Kidney epithelial cell (primary cell): ENCODE measurements at places on chromosomes 12 and 14.

- DNase-seq, result no peak
Observed at GRCh38 chr14:72404106-72404774, 472.0 kb downstream of the RGS6 start.

DNA sequence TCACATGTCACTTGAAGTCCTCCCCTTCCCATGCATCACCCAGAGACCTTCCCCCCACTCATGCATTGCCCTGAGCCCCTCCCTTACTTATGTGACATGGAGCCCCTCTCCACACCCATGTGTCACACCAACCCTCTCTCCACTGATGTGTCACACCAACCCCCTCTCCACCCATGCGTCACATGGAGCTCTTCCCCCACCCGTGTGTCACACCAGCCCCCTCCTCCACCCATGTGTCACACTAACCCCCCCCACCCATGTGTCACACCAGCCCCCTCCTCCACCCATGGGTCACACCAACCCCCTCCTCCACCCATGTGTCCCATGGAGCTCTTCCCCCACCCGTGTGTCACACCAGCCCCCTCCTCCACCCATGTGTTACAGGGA lies 30.4 kb downstream of the RTL1 start:
- DNase-seq, result no peak

DNA sequence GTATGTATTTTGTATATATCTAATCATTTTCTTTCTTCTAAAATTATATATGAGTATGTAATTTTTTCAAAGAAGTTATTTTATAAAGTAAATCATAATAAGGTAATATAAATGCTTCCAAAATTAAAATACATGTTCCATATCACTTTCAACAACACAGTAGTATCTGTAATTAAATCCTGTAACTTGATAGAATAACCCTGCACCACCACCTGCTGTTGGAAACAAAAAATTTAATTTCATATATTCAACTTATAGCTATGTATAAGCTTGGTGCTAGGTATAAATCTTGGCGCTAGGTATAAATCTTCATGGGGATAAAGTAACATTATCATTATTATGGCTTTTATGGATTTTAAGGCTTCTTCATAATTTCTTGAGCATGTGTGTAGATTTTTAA lies 149.7 kb upstream of the DCN start:
- DNase-seq, result no peak

GRCh38 chr14:50740856-50741255 lies 72.8 kb upstream of the SAV1 start:
- DNase-seq, result no peak

DNA sequence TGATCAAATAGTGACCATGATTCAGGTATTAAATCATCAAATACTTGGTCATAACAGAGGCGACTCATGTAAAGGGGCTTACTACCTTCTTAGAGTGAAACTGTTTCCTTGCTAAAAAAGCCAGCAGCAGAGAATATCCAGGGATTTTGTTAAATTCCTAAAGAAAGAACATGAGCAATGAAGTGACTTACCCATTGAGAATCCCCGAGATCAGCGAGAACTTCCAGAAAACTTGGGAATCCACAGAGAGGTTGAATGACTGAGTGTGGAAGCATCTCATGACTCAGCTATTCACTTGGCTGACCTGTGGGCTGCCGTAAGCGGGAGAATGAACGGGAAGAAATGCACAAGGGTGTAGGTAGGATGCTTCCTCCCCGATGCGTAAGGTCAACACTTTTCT lies 85.3 kb upstream of the KCNA1 start:
- DNase-seq, result peak; percentile 83

DNA sequence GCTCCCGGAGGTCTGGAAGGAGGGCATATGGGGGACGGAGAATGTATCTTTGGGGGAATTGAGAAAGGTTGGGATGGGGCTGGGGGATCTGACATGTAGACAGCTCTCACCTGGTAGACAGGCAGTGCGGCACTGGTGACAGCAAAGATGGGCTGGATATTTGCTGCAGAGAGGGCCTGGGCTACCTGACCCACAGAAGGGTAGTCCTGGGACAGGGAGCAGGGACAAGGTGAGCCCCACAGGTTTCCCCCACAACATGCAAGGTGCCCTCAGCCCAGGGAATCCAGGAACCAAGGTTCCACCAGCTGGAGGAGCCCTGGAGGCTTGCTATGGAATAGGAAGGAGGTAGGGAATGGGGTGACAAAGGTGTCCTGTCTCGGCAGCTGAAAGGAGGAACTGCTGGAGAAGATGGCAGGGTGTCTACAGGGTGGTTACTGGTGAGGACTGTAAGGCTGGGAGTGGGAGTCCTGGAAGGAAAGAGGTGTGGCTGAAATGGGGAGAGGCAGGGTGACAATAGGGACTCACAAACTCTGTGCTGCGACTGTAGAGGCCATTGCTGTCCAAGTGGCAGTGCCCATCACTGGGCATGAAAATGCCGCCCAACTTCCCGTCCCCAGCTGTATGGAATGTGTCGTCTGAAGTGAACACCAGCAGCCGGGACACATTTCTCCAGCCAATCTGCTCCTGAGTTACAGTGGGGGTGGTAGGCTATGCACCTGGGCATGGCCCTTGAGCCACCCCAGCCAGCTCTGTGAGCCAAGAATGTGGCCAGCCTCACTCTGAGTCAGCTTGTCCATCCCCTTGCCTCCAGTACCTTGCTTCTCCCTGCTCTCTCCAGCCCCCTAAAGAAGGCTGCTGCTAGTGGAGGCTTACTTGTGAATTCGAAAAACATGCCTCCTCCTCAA lies 11.3 kb downstream of the ITGB7 start:
- DNase-seq, result no peak

- no peak for DNase-seq
Observed at GRCh38 chr12:59452746-59453145, 143.1 kb upstream of the SLC16A7 start.

DNA sequence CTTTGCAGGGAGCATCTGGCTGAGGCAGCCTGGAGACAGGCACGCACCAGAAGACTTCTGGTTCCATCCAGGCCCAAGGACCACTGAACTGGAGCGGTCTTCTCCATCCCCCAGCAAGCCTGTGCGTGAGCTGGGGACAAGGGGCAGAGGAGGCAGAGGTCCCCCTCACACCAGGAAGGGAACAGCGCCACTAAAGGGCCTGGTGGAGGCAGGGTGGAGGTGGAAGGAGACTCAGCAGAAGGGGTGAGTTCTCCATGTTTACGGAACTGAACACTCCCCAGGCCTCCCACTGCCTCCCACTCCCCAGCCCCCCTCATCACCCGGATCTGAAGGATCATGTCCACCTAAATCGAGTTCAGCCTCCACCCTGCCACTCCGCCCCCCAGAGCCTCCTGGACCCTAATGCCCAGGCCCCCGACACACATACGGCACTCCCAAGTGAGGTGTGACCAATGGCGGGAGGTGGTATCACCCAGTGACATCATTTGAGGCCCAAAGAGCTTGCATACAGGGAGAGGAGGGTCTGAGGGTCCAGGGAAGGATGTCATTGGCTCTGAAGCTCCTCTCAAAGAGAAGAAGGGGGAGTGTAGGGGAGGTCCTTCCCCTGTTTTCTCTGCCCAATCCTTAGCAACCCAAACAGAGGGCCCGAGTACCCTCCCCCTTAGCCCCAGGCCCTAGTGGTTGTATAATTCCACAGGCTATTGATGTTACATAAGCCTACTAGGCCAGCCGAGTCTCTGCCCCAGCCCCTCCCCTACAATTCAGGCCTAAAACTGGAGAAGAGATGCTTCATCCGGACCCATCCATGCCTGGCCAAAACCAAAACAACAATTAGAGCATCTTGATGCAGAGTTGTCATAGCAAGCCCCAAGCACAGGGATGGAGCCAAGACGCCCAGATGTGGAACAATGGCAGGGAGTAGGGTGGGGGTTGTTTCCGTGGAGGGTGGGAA lies 1.0 kb downstream of the FAIM2 start:
- DNase-seq, result no peak

DNA sequence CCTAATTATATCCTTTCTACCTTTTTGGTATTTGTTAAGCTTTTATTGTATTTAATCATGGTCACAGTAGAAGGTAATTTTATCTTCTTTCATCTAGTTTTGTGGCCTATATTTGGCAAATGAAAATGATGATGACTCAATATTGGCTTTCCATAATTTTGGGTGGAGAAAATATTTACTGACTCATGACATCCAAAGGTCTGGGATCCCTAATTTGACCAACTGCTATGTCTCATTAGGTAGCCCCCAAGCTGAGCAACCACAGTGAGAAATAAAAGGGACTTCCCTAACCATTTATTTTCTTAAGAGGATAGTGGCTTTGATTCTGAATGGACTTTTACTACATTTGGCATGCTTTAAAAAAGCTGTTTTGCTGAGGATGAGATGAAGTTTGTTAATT lies 289.5 kb downstream of the RMST start:
- DNase-seq, result peak; percentile 5

- DNase-seq, result no peak
Observed at GRCh38 chr12:53803703-53804102, 51.9 kb upstream of the CISTR start.

- no peak for DNase-seq
Observed at GRCh38 chr12:62301799-62302133, 41.6 kb downstream of the USP15 start.

GRCh38 chr12:103470664-103471063 lies 25.1 kb downstream of the C12orf42 start:
- no peak for DNase-seq

GRCh38 chr14:77206877-77207389 lies 25.3 kb downstream of the TMEM63C start:
- no peak for DNase-seq

GRCh38 chr14:92647797-92648279 lies 100.6 kb downstream of the LGMN start:
- DNase-seq, result no peak

DNA sequence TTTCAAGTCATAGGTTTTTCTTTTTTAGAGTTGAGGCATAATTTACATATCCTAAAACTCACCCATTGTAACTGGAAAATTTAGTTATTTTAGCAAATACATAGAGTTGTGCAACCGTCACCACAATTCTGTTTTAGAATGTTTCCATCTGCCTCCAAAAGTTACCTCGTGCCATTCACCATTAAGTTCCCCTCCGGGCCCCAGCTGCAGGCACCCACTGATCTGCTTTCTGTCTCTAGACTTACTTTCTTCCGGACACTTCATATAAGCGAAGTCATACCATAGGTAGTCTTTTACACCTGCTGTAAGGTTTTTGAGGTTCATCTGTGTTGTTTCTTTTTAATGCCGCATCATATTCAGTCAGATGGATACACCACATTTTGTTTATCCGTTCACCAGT lies 28.7 kb downstream of the PPP2R5C start:
- DNase-seq, result no peak

DNA sequence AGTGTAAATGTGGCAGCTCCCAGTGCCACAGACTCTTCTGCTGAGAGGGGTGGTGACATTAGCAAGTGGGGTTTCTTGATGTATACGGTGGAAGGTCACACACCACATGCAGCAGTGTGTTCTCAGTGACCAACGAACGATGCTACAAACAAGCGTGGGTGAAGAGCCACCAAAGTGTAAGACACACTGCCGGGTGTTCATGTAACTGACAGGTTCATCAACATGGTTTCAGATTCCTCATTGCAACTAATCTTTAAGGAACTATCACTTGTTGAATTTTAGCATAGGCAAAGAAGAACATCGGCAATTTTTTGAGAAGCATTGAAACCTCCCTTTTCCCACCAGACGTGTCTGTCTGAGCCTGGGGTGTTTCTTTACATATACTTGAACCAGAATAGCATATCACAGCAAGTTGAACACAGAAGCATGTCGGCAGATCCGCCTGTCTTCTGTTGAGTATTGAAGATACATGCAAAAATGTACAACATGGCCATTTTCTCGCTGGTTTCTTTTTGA lies 58.8 kb downstream of the PPP2R5C start:
- no peak for DNase-seq

GRCh38 chr12:91316907-91317269 lies 134.3 kb upstream of the DCN start:
- DNase-seq, result no peak

GRCh38 chr14:99476864-99477263 lies 3.8 kb downstream of the SETD3 start:
- DNase-seq, result no peak

DNA sequence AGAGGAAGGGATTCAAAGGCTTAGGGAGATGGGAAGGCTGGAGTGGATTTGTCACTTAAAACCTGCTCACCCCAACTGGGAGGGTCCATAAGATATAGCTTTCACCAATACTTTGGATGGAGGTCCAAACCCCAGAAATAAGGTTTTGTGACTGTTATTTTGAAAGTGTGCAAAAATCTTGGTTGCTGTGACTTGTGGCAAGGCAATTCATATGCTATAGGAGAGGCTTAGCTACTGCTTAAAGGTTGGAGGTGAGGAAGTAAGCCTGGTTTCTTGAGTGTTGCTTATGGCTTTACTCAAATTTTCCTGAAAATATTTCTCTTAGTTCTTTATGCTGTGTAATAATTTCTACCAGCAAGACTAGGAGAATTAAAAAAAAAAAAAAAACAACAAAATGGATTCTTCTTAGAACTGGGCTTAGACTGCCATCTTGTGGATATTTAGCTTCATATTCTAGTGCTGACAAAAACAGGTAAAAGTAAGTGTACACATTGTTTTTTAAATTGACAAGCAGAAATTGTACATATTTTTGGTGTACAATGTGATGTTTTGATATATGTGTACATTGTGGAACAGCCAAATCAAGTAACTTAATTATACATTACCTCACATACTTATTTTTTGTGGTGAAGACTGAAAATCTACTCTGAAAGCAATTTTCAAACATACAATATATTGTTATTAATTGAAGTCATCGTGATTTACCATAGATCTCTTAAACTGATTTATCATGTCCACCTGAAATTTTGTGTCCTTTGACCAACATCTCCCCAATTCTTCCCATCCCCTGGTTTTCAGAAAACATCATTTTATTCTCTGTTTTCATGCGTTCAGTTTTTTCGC lies 23.0 kb downstream of the PDE6H start:
- peak; percentile 31 for DNase-seq

DNA sequence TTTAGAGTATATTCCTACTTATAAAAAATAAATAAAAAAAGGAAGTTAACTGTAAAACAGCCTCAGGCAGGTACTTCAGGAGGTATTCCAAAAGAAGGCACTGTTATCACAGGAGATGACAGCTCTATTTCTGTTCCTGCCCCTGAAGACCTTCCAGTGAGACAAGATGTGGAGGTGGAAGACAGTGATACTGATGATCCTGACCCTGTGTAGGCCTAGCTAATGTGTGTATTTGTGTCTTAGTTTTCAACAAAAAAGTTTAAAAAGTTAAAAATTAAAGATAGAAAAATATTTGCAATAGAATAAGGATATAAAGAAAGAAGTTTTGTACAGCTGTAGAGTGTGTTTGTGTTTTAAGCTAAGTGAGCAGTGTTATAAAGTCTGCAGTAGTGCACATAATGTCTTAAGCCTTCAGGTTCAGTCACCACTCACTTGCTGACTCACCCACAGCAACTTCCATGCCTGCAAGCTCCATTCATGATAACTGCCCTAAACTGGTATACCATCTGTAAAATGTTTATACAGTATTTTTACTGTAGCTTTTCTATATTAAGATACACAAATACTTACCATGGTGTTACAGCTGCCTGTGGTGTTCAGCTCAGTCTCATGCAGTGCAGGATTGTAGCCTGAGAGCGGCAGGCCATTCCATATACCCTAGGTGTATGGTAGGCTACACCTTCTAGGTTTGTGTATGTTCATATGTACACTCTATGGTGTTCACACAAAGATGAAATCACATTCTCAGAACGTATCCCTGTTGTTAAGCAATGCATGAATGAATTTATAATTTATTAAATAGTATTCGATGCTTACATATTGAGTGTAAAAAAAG lies 121.1 kb downstream of the ANO6 start:
- peak; percentile 61 for DNase-seq

GRCh38 chr12:337039-337438 lies 52.1 kb downstream of the KDM5A start:
- no peak for DNase-seq

- DNase-seq, result peak; percentile 18
Observed at GRCh38 chr12:56565510-56566101, 44.0 kb downstream of the RBMS2 start.

GRCh38 chr12:116673681-116674111 lies 64.2 kb downstream of the SPRING1 start:
- no peak for DNase-seq
